ENCODE measurements at places on chromosomes 4 and X.

- DNase-seq: no peak
Measured at GRCh38 chr4:91127831-91128230, 1000.6 kb downstream of the CCSER1 start.

DNA sequence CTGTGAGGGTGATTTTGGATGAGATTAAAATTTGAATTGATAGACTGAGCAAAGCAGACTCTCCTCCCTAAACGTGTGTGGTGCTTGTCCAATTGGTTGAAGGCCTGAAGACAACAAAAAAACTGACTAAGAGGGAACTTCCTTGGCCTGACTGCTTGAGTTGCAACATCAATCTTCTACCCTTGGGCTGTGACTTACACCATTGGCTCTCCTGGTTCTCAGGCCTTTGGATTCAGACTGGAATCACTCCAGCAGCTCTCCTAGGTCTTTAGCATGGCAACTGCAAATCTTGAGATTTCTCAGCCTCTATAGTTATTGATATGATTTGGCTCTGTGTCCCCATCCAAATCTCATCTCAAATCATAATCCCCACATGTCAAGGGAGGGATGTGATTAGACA lies 49.7 kb upstream of the IGFBP7 start:
- DNase-seq: no peak

DNA sequence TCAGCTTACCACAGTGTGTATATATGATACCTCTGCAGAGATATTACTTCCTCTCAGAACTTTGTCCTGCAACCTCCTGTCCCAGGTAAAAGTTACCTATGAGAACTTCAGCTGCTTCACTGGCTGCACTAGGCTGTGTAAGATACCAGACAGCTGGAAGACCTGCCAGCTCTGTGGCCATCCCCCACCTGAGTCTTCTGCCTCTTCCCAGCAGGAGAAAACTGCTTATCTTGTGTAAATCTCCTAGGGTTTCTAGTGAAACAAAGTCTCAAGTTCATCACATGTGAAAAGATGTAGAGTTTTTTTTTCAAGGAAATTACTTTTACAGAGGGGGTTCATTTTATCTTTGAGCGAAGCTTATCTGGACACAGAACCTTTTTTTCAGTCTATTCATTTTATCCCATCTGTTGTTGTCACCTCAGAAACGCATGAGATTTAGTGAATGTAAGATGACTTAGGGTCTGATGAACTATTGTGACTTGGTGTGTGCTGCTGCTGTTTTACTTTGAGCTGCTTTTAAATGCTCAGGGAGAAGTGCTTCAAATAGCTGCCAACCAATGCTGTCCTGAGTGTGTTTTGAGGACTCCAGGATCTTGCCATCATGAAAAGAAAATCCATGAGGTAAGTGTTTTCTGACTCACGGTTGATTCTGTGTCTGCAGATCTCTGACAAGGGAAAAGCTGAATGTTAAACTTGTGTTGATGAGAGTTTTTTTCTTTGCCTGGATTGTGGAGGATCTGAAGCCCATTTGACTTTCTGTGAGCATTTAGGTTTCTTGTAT lies 187.8 kb downstream of the FRAS1 start:
- DNase-seq: no peak

DNA sequence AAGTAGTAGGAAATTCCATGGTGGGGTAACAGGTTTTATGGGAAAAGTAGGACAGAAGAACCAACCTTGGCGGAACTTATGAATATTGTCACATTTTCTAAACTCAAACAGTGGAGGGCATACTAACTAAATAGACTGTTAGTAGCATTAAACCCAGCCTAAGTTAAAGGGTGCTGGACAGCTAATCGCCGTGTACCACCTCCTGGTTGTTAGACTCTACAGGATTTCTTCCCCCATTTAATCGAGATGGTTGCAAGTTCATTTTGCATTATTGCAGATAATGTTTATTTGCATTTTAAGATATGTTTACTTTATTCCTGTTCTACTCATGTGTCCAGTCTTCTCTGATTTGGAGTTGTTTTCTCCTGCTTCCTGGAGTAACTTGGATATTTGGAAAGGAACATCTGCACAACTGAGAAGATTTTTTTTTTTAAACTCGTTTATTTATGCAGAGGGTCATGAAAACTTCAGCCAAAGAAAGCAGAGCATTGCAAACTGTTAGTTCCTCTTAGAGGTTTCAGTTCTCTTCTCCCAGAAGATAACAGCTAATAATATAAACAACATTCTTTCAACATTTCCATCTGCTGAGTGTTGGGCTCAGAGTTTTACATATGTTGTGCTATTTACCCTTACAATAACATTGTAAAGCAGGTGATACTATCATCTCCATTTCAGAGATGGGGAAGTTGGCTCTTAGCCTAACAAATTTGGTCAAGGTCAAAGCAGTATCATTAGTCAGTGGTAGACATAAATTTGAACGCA lies 51.5 kb upstream of the TBC1D9 start:
- DNase-seq: no peak

DNA sequence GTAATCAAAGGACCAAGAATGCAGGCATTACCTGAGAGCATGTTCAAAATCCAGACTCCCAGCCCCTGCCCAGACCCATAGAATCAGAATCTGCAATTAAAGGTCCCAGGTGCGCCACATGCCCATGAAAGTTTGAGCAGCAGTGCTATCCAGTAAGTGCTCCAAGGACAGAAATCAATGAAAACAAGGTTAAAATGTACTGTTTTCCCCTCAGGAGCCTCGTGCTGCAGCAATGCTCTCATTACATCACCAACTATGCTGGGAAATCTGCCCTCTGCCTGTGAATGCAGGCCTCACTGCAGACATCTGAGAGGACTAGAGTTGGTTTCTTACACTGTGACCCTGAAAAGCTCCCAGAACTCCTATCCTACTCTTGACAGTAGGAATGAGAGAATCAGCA lies 21.1 kb downstream of the ANXA5 start:
- DNase-seq: no peak

- no peak for DNase-seq
Measured at GRCh38 chr4:147840838-147841738, 109.2 kb downstream of the ARHGAP10 start.

GRCh38 chr4:80112236-80112635 lies 39.2 kb upstream of the ANTXR2 start:
- DNase-seq: no peak

GRCh38 chr4:14265651-14266050 lies 638.1 kb upstream of the BOD1L1 start:
- no peak for DNase-seq

GRCh38 chrX:110341189-110342035 lies 17.2 kb upstream of the RTL9 start:
- no peak for DNase-seq

DNA sequence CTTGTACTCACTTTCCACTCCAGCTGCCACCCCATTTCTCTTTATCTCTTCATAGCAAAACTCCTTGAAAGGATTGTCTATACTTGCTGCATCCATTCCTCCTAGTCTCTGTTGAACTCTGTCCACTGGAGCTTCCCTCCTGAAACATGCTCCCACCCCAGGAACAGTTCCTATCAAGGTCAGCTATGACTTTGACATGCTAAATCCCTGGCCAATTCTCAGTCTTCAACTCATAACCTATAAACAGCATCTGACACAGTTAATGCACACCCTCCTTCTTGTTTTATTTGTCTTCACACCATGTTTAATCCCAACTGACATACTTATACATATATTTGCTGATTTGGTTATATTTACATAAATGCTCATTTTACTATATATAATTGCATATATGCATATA lies 47.8 kb downstream of the SPARCL1 start:
- DNase-seq: no peak

DNA sequence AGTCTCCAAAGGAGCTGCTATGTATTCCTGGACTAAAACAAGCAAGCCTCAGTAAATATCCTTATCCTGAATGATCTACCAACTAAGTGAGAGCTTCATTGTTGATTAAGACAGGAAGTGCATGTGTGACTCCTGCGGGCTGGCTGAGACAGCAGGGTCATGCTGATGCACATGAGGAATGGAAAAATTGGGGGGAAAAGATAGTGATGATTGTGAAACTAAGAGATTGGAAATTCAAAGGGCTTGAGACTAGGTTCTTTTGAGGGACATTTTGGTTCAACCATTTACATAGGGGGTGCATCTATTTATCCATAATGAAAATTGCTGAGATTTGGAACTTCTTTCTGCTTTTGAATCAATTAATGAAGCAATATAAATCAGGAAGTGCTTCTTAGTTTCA lies 61.1 kb upstream of the C1QTNF7 start:
- DNase-seq: no peak

- DNase-seq: no peak
Measured at GRCh38 chr4:6641971-6642320, 1.5 kb downstream of the MRFAP1 start.

DNA sequence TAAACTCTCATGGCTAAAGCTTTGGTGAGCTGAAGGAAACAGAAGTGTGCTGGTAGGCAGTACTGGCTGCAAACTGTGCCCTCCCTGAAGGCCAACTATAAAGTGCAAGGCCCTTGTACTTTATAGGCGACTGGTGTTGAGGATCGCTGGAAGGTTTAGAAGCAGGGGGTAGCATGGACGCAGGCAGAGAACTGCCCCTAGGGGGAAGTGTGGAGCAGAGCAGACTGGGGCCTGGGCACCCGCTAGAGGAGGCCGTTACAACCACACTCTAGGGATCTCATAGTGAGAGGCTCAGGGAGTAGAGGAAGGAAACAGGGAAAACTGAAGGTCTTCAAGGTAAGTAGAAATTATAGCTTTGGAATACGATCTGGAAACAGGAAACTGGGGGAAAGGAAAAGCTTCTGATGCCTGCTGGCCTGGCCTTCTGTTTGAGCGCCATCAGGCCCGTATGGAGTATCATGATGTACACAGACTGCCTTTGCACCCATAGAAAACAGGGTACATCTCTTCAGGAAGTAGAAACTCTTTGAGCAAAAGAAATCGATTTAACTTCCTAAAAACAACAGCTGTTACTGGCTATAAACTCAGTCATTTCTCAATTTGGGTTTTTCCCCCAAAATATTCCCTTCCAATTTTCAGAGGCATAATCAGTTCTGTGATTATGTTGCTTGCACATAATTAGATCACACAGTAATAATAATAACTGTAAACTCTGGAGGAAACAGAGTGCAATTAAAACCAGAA lies 23.9 kb upstream of the TMSB4X start:
- no peak for DNase-seq

- DNase-seq: no peak
Measured at GRCh38 chr4:38769857-38770256, 12.9 kb downstream of the TLR10 start.

DNA sequence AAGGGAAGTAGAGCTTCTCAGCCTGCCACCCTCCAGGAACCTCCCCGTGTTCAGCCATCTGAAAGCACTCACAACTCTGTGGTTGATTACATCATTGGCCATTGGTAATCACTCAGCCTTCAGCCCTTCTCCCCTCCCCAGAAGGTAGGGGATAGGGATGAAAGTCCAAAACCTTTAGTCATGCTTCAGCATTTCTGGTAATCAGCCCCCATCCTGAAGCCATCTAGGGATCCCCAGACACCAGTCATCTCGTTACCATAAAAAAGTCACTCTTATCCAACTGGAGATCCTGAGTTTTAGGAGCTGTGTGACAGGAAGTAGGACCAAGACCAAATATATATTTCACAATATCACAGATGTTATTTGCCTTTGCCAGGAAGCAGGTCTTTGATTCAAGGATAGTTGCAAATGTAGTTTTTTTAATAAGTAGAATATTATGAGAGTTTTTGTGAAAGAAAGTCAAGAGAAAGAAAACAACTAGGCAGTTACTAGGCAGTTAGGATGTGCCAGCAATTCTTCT lies 364.6 kb upstream of the NOCT start:
- DNase-seq: no peak

- no peak for DNase-seq
Measured at GRCh38 chrX:25052798-25053534, 37.2 kb upstream of the ARX start.

GRCh38 chr4:126753592-126753991 lies 879.2 kb upstream of the INTU start:
- no peak for DNase-seq

GRCh38 chr4:36426741-36427140 lies 145.3 kb downstream of the DTHD1 start:
- DNase-seq: no peak

DNA sequence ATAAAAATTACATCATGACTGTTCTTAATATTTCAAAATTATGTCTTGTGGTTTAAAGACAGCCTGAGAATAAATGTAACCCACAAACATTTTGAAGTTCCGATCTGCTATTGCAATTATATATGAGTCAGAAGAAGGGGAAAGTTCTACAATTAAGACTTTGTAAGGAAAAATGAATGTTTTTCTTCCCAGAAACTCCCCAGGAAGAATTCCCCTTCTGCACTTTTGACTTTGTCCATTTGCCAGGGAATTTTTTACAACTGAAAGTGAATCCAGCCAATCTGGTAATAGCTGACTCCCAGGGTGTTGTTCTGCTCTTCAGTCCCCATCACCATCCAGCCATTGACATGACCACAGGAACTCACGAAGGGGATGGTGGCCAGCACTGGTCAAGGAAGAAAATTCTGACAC lies 61.6 kb upstream of the NOCT start:
- DNase-seq: no peak

- no peak for DNase-seq
Measured at GRCh38 chr4:113153529-113154101, 104.2 kb downstream of the ANK2 start.

- no peak for DNase-seq
Measured at GRCh38 chr4:53185869-53186585, 179.8 kb downstream of the SCFD2 start.

DNA sequence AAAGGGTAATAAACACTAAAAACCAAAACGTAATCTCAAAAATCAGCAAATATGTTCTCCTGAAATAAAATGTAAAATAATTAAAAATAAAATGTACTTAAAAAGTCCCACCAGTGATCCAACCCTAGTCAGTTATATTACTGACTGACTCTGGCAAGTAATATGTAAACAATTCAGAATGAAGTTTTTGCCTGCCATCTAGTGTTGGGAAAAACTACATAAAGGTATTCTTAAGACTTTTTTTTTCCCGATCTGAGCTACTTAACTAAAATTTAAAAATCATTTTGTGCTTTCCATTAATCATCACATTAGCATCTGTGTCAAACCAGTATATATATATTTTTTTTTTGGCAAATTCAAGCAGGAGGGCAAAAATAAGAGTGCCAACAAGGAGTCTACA lies 24.0 kb downstream of the RCHY1 start:
- DNase-seq: no peak

GRCh38 chrX:21756785-21757529 lies 959 bp downstream of the SMPX start:
- no peak for DNase-seq

- DNase-seq: no peak
Measured at GRCh38 chr4:54678826-54679225, 21.1 kb downstream of the KIT start.

- no peak for DNase-seq
Measured at GRCh38 chr4:158159054-158159717, 13.6 kb downstream of the GASK1B start.

- DNase-seq: no peak
Measured at GRCh38 chr4:13981499-13981898, 354.0 kb upstream of the BOD1L1 start.

GRCh38 chr4:113659127-113659526 lies 102.4 kb downstream of the CAMK2D start:
- no peak for DNase-seq

DNA sequence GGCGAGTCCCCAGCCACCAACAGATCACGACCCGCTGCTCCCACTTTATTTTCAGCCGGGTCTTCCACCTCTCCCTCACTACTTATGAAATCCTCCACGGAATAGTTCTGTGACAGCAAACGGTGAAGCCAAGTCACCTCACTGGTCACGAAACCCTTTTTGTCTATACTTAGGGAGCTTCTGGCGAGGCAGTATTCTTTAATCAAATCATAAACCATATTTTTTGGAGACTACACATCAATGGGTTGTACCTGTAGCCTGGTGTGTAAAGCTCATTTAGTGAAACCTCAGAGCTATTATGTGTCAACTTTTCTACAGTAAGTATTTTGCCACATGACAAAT lies 809 bp upstream of the H2AZ1 start:
- no peak for DNase-seq

All from stimulated activated CD4-positive, alpha-beta T cell treated with anti-CD3 and anti-CD28 coated beads, Interleukin-1b, Interleukin-23, amount 100 ng/mL, for 1 hour (primary cell).